Activated T-helper 1 cell treated with Interleukin-2 at 50 U/mL for 16 hours (primary cell): ENCODE measurements at places on chromosomes 11 and 22.

- DNase-seq, result no peak
Measured at GRCh38 chr11:112637876-112638275, 323.3 kb upstream of the NCAM1 start.

GRCh38 chr11:102416976-102417375 lies 35.6 kb downstream of the TMEM123 start:
- DNase-seq, result no peak

- DNase-seq, result no peak
Measured at GRCh38 chr11:104668797-104669463, 229.3 kb downstream of the CASP12 start.

DNA sequence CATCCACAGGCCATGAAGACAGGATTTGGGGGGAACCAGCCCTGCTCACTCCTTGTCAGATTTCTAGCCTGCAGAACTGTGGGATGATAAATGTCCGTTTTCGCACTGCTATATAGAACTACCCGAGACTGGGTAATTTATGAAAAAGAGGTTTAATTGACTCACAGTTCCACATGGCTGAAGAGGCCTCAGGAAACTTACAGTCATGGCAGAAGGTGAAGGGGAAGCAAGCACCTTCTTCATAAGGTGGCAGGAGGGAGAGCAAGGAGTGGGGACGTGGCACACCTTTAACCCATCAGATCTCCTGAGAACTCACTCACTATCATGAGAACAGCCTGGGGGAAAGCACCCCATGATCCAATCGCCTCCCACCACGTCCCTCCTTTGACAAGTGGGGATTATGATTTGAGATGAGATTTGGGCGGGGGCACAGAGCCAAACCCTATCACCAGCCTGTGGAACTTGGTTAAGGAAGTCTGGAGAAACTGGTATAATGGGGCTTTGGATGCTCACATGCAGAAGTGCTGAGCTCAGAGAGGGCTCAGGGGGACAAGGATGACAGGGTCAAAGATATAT lies 50.7 kb downstream of the MYEOV start:
- DNase-seq, result no peak

GRCh38 chr11:74686792-74687191 lies 44.4 kb downstream of the CHRDL2 start:
- no peak for DNase-seq

GRCh38 chr11:70176940-70177689 lies 26.0 kb upstream of the FADD start:
- peak; percentile 10 for DNase-seq

- DNase-seq, result no peak
Measured at GRCh38 chr11:66885950-66886440, 29.1 kb downstream of the LRFN4 start.

DNA sequence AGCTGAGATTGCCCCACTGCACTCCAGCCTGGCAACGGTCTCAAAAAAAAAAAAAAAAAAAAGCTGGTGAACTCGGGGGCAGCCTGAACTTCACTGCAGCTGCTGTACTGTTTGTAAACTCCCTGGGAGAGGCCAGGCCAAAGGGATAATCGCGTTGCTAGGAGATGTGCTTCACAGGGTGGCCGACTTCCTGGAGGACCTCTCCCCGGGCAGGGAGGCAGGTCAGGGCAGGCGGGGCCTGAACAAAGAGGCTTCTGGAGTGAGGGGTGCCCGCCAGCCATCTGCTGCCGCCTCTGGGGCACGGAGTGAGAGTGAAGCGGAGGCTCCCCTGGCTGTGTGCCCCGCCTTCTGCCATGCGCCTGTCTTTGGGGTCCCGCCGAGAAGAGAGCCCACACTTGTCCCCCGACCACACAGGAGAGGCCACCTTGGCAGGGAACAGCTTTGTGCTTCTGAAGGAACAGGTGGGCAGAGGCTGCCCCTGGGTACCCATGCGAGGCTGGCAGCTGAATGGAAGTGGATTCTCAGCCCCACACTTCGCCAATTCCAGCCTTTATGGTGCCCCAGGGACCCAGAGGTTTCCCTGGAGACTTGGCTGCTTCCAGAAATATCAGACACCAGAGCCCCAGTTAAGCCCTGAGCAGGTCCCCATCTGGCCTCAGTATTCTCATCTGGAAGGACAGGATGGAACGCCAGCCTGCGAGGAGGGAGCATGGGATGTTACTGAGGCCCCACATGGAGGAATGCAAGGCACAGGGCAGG lies 29.6 kb downstream of the TMEM184B start:
- no peak for DNase-seq

- DNase-seq, result no peak
Measured at GRCh38 chr11:27770576-27770975, 70.3 kb upstream of the BDNF start.
